HTR-8/SVneo (cell line): ENCODE measurements at places on chromosomes 13 and 19.

DNA sequence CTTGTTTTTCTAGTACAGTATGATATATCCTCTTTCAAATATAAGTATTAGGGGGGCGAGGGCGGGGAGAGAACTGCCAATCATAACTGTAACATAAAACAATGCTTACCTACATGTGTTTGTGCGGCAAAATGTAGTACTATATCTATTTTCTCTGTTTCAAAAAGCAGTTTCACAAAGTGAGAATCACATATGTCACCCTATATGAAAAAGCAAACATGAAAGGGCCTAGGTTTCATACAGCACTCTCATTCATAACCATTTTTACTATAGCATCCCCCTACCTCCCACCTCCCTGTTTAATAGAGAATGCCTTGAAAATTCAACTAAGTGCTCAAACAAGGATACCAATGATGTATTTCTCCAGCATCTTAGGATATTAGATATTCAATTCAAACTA is 5.2 kb downstream of the TGDS start:
- DNase-seq: no peak

GRCh38 chr13:44147233-44147632 is 226.4 kb upstream of the SERP2 start:
- DNase-seq: no peak

DNA sequence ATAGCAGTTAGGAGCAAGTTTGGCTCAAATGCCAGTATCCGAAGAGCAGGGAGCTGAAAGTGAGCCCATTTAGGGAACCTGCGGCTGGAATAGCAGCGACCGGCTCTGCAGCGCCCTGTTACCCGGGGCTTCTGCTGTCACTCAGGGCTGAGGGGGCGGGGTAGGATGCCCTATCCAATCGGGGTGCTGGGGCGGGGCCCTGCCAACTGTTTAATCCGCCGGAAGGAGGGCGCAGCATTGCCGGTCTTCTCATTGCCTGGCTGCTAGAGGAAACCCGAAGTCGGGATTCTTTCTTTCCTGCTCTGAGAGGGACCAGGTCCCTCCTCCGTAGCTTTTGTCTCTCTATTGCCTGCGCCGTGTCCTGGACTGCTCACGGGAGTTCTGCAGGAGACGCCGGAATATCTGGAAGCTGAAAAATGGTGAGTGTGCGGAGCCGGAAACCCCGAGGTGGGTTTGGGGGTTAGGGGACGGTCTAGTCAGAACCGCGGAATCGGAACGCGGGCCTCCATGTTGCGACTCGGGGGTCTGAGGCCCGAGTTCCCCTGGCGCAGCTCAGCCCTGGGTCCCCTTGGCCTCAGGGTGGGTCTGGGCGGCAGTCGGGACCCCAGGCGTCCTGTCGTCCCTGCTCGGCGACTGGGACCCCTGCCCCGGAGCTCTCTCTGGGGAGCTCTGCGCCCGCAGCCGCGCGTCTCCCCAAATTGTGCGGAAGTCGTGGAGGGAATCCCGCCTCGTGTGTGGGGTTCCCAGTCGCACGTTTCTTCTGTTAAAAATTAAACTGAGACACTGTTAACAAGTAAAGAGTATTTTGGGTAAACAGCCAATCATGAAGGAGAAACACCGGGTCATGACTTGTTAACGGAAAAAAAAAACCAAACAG is 22.8 kb downstream of the ZNF763 start:
- DNase-seq: peak; percentile 94

GRCh38 chr19:37966662-37967231 is 59.7 kb downstream of the SIPA1L3 start:
- DNase-seq: peak; percentile 25

- DNase-seq: no peak
Observed at GRCh38 chr13:68574053-68574452, 1343.9 kb upstream of the PCDH9 start.

DNA sequence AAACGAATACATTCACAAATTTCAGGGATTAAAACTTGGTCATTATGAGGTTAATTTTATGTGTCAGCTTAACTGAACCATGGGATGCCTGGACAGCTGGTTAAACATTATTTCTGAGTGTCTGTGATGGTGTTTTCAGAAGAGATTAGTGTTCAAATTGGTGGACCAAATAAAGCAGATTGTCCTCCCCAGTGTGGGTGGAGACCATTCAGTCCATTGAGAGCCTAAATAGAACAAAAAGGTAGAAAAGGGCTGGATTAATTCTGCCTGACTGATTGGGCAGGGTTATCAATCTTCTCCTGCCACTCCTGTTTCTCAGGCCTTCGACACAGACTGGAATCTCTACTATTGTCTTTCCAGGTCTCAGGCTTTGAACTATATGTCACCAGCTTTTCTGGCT is 203.8 kb upstream of the SLITRK6 start:
- no peak for DNase-seq

DNA sequence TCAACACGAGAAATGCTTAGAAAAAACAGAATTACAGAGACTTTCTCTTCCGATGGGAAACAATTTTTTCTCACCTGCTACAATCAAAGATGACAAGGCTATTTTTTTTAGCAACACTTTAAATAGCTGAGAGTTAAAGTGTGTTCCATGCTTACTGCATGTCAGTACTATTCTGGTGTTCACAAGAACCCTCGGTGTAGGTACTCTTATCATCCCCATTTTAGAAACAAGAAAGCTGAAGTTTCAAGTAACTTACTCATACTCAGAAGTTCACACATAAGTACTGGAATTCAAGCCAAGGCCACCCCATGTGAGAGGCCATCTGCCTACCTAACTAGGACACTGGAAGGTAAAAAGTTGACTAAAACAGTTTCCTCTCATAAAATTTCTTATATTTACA is 9.0 kb upstream of the TNFRSF19 start:
- DNase-seq: no peak

DNA sequence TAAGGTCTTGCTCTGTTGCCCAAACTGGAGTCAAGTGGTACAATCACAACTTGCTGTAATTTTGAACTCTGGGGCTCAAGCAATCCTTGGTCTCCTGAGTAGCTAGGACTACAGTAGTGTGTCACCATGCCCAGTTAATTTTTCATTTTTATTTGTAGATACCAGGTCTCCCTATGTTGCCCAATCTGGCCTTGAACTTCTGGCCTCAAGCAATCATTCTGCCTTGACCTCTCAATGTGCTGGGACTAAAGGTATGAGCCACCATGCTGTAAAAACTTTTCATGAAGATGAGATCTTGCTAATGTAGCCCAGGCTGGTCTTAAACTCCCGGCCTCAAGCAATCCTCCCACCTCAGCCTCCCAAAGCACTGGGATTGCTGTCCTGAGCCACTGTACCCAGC is 15.1 kb upstream of the NAA16 start:
- DNase-seq: no peak

GRCh38 chr13:99991828-99992775 is 10.5 kb downstream of the ZIC2 start:
- DNase-seq: no peak

DNA sequence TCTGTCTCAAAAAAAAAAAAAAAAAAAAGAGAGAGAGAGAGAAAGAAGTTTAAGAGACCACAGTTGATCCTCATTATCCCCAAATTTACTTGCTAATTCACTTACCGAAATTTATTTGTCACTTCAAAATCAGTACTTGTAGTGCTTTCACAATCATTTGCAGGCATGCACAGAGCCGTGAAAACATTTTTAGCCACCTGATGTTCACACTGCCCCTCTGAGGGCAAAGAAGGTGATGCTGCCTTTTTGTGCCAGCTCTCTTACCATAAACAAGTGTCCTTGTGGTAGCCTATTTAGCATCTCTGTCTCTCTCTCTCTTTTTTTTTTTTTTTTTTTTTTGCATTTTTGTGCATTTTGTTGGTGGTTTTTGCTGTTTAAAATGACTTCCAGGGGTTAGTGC is 24.1 kb upstream of the CASP14 start:
- DNase-seq: peak; percentile 44

DNA sequence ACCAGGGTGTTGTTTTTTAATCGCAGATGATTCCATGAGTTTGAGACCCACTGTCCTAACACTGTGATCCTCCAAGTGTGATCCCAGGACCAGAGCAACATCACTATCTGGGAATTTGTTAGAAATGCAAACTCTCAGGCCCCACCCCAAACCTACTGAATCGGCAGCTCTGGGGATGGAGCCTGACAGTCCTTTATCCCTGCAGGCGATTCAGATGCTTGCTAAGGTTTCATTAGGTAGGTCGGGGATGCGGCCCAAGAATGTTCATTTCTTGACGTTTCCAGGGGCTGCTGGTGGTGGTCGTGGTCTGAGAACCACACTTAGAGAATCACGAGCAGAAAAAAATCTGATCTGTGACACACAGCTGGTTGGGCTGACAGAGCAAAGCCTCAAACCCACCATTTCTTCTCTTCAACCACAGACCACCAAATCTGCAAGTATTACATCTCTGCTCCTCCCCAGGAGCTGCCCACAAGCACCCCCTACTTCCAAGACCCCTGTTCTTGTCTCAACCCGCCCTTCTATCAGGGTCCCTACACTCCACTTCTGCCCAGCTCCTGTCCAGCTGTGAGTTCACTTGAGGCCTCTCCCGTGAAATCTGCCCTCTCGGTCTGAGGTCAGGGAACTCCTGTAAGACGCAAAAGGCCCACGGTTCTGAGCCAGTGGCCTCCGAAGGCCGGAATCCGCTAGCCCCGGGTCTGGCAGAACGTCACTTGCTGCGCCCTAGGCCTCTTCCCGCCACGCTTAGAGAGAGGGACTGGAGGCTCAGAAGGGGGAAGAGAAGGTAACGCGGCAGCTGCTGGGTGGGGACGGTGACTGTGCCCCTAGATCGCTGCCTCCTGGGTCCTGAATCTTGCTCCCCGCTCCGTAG is 1.1 kb upstream of the FARP1 start:
- no peak for DNase-seq

DNA sequence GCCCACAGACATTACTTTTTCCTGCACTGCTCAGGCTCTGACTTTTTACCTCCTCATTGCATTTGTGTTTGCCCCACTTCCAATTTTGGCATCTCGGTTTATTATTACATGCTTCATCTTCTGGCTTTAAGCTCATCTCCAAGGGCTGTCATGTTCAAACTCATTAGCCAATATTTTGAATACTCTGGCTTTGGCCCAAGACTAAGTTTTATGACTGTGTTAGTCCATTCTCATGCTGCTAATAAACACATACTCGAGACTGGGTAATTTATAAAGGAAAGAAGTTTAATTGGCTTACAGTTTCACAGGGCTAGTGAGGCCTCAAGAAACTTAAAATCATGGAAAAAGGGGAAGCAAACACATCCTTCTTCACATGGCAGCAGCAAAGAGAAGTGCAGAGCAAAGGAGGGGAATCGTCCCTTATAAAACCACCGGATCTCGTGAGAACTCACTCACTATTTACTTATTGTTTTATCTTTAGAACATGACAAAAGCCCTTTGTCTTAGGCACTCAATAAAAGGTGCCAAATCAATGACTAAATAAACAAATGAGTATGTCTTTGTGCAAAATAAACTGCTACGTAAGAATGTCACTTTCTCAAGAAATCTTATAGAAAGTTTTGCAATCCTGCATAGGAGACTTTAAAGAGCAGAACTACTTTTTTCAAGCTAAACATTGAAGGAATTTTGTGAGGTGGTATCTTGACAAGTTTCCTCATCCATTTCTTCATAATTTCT is 233.4 kb upstream of the SPRY2 start:
- no peak for DNase-seq

GRCh38 chr13:19345158-19345557 is 163.5 kb upstream of the TUBA3C start:
- DNase-seq: no peak

GRCh38 chr19:4624301-4624700 is 15.0 kb upstream of the TNFAIP8L1 start:
- DNase-seq: no peak

GRCh38 chr13:99044764-99045163 is 66.9 kb upstream of the DOCK9 start:
- no peak for DNase-seq

- no peak for DNase-seq
Observed at GRCh38 chr19:17926044-17926443, 6.8 kb upstream of the CCDC124 start.

- DNase-seq: peak; percentile 10
Observed at GRCh38 chr13:72726726-72727416, 558 bp downstream of the MZT1 start.

DNA sequence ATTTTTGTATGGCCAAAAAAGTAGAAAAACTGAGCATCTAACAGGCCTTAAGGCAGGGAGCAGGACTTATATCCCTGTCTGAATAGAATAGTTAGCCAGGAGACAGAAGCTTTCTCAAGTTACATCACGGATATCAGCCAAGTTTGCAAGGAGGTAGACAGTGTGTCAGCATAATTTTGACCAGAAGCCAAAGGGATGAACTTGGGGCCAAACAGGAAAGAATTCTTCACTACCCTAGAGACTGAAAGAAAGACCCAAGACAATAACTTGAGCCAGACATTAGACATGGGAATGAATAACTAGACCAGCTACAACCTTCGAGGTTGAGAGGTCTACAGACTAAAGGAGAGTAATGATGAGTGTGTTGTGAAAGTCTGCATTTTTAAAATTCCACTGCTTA is 48.1 kb upstream of the PCDH9 start:
- no peak for DNase-seq

DNA sequence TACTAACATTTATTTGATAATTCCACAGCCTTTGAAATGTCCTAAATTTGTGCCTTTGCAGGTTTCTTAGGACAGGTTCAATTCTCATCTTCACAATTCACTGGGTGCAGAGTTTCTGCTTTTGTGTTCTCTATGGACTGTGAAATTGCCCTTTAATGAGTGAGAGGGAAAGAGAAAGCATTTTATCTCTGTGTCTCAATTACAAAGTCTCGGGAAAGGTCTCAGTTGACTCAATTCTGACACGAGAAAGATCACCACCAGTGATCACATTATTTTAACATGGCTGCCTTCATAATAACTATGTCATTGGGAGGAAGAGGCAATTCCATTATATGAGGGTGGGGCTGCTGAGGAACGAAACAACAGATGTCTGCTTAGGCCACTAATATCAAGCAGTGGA is 26.2 kb upstream of the LRCH1 start:
- DNase-seq: no peak

DNA sequence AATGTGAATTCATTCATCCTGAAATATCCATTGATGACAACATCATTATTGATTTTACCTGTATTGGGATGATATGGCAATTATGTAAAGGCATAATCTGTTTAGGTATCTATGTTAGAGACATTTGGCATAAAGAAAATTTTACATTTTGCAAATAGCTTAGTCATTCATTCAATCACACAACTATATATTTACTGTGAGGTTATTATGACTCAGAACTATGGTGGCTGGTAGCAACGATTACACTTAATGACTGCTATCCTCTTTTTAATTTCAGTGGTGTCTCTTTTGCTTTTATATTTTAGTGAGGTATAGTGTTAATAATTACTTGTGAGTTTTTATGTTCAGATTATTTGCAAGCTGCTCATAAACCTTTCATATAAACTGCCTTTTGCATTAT is 955.9 kb downstream of the SLITRK6 start:
- no peak for DNase-seq

GRCh38 chr19:45443462-45444317 is 20.0 kb upstream of the ERCC1 start:
- DNase-seq: peak; percentile 95
